H7 (cell line): ENCODE measurements at places on chromosomes 2 and 18. TPM values are rescaled to one million over a fixed set of nuclear protein-coding genes. Genes with fewer than 3 reads are reported as not detected.

GRCh38 chr2:218093879-218094278 is 24.8 kb downstream of the RUFY4 start:
- DNase-seq = peak; percentile 63

Gene REG3G
- not detected in 2 replicates for total RNA-seq

Gene ABCB11
- total RNA-seq = 0.66 TPM in 1 of 2 replicates, not detected in the other

Gene KCNG2
- 0.14 and 0.18 TPM in 2 replicates for total RNA-seq

Gene ALS2
- total RNA-seq = 23.6 and 23.9 TPM in 2 replicates

Gene PCARE
- total RNA-seq = not detected in 2 replicates

DNA sequence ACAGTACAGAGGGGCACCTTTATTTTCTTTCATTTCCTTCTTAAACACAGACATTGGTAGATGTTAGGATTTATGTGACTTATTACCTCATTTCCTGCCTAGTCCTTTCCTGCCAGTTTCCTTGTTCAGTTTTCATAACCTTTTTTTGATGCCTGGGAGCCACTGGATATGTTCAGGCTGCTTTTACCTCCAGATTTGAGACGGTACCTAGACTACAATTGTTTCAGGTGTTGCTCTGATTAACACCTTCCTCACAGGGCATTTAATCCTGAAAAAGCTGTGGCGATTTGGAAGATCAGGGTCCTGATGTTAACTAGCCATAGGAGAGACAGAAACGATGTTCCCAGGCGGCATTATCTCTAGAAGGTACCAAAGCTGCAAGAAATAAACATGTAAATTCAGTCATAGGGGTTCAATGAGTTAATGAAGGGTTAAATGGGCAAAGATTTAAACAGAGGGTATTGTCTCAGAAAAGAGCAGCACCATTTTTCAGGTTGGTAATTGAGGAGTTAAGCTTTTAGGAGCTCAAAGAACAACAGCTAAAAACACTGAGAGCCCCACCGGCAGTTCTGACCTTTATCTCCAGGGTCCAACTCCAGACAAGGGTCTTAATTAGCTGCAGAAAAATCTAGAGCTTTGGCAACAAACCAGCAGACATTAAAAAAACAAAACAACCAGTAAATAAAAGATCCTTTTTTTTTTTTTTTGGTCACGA is 93.3 kb downstream of the HRH4 start:
- DNase-seq = no peak

- DNase-seq = no peak
These were observed 139.2 kb downstream of the LAMA3 start for GRCh38 chr18:23828426-23828825.

DNA sequence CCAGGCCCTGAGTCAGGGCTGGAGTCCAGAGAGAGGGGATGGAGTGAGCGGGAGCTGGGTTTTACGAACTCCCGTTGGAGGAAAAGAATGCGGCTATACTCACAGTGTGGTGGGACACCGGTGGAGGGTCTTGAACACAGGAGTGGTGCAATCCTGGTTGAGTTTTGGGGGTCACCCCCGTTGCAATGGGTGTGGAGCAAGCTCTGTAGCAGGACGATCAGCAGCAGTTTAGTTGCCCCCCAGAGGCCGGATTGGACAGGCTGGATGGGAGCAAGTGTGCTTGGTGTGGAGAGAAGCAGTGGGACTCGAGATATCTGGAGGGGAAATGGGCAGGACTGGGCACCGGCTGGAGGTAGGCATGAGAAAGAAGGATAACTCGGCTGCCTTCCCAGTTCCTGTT is 72.3 kb upstream of the TWIST2 start:
- DNase-seq = no peak

Gene ZNF514
- 5.2 and 11.4 TPM in 2 replicates for total RNA-seq

GRCh38 chr2:44120428-44120827 is 48.2 kb upstream of the PPM1B start:
- DNase-seq = no peak
